ENCODE measurements at places on chromosomes 2 and 18. TPM values are rescaled to one million over a fixed set of nuclear protein-coding genes. Genes with fewer than 3 reads are reported as not detected.

Gene HTR2B
- total RNA-seq, result not detected

Gene NMS
- not detected for total RNA-seq

Gene FTCDNL1
- 2.3 TPM for total RNA-seq

DNA sequence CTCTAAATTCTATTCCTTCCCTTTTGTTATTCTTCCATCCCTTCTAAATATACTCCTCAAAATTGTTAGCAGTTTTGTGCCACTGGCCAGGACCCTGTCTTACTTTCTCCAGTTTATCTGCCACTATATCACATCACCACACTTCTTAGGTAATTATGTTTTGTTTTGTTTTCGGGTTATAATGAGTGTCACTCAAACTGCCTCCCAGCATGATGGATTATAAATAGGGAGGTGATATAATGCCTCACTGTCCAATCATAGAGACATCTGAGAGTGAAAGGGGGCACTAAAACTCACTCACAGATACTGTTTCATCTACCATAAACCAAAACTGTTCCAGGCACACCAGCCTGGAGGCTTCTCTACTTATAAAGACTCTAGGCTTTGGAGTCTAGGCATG lies 3.5 kb downstream of the RSAD2 start:
- DNase-seq, result no peak

DNA sequence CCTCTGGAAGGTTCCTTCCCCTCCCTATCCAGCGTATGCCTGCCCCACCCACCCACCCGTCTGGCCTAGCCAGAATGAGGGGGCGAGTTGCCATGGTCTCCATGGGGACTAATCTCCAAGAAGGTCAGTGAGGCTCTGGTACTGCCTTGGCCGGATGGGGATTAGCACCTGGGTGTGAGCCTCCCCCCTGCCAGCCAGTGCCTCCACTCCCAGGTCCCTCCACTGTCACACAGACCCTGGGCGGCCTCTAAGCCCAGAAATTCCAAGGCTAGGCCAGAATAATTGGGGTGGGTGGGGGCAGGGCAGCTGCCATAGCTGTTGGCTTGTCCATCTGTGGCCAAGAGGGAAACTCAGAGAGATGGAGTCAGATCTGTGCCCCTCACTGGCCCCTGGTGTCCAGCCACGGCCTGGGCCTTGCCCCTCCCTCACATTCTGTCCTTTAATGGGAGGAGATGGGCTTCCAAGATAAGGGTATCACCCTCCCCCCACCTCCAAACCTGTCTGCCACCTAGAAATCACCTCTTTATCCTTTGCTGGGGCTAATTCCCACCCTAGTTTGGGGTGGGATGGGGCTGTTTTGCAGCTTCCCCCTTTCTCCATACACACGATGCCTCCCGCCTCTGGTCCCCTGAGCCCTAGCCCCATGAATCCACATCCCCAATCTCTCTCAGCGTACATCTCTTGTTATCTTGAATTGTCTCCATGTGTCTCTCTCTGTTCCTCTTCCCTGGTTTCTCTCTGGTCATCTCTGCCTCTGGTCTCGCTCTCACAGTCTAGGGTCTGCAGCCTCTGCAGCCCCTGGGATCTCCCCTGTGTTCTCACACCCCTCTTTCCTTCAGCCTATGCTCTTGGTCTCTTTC lies 6.0 kb upstream of the CRYBA2 start:
- no peak for DNase-seq

GRCh38 chr18:678482-679182 lies 21.2 kb downstream of the TYMS start:
- no peak for DNase-seq

- DNase-seq, result no peak
Measured at GRCh38 chr2:24763843-24764242, 29.3 kb downstream of the PTRHD1 start.

DNA sequence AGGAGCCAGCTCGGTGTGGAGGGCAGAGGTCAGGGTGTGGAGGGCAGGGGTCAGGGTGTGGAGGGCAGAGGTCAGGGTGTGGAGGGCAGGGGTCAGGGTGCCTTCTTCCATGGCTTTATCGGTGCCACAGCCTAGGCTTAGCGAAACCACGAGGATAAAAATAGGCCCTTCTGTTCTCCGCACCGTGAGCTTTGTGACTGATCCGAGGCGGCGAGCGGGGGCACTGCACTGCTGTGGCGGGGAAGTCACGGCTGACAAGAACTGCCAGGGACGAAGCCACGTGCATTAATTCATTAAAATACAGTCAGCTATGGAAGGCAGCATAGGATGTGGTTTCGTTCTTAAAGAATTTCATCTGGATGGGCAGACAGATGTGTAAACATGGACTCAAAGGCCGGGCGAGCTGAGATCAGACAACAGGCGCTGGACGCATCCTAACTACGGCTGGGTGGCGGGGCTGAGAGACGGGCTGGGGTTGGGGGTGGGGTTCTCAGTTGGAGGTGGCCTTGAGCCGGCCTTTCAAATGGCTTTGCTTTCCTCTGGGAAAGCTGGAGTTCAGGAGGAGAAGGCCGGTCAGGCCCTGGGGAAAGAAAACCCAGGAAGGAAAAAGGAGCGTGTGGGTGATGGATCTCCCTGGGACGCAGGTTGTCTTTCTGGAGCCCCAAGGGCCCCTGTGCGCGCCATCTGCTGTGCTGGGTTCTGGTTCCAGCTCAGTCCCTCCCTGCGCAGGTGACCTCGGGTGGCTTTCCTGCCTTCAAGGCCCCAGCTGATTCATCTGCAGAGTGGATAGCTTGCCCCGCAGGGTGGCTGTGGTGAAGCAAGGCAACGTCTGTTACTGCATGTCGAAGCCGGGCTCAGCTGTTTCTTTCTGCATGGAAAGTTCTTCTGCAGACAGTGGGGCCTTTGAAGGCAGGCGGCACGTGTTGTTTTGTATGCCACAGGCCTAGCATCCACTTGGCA lies 958 bp upstream of the ALLC start:
- DNase-seq, result no peak

Data from H4 (cell line).